Right cardiac atrium (tissue), 5 donors: ENCODE measurements at places on chromosomes 4 and X.
A peak's percentile ranks its signal among the peaks of the same experiment; 100 is the strongest.

DNA sequence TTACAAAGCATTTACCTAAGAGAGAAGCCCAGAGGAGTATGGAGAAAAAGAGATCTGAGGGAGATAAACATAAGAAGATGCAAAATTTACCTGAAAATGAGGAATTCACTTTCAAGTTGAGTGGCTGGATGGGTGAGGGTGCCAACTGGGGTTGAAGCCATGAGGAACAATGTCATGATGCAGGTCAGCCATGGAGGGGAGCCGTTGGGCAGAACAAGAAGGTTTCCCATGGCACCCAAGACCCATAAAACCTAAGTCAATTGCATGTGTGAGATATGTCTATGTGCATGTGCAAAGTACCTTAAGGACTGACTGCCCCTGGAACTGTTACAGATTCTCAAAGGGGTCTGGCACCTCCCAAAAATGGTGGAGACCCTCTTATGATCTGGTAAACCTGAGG, 46.6 kb upstream of the PRRG1 start:
- peak; percentile 46 for DNase-seq

- DNase-seq = no peak
Observed at GRCh38 chrX:9917861-9918260, 49.3 kb upstream of the CLDN34 start.

GRCh38 chr4:187919966-187920365, 75.6 kb upstream of the ZFP42 start:
- no peak for DNase-seq

DNA sequence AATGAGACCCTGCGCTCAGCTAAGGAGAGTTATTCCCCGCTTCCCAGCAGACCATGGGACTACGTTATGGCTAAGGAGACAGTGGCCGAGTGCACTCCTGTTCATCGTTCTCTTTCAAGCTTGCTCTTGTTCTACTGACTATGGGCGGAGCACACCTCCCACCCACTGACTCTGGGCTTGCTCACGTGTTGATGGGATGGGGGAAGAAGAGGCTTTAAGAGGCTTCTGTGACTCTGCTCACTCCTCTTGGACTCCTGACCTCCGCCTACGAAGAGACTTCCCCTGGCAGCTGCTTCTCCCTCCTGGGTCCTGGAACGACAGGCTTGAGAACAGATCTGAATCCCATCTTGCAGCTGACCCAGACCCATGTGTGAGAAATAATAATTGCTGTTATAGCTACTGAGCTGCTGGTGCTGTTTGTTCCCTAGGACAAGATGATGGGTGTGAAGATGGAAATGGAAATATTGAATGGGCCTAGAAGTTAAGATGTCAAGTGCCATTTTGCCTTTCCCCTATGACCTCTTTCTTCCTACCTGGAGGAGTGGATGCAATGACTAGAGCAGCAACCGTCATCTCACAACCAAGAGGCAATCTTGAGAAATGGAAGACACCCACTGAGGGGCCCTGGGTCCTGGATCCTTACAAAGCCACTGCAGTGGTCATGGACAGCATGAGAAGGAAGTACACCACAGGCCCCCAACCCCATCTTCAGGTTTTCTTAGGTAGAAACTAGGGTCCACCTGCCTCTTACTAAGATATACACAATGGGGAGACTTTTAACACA, 38.7 kb upstream of the IRAK1 start:
- no peak for DNase-seq

DNA sequence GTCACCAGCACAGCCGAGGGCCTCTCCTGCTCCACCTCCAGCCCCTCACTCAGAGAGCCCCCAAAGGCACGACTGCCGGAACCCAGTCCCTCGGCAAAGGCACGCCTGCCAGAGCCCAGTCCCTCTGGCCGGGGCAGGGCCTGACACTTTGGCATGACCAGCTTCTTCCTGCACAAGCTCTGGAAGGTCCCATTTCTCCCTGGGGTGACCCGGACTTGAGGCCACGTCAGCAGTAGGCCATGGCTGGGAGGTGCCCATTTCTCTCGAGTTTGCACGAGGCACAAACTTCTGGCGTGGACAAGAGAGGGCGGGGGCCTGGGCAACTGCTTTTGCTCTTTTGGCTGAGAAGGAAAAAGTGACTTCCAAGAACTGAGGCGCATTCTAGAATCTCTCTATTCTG, 62.2 kb upstream of the GPR78 start:
- DNase-seq = no peak

- no peak for DNase-seq
Observed at GRCh38 chrX:74492720-74493201, 71.5 kb downstream of the SLC16A2 start.

DNA sequence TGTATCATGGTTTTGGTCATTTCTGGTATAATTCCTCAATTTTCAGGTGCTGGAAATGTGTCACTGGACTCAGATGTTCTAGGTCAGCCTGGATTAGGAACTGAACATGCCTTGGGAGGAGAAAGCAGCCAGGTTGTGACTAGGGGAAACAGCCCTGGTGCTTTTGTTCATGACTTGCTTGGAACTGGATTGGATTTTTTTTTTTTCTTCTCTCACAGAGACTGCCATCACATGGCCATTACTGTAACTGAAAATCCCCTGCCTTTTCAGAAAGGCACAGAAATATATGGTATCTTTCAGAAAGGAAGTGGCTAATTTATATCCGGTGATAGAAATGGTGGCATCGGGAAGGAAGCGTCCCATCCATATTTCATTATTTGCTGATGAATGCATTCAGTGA, 34.6 kb downstream of the SEPTIN11 start:
- DNase-seq = no peak

GRCh38 chrX:118251271-118251670, 94.6 kb upstream of the WDR44 start:
- no peak for DNase-seq

- DNase-seq = no peak
Observed at GRCh38 chr4:181319629-181320028, 923.6 kb upstream of the TENM3 start.

DNA sequence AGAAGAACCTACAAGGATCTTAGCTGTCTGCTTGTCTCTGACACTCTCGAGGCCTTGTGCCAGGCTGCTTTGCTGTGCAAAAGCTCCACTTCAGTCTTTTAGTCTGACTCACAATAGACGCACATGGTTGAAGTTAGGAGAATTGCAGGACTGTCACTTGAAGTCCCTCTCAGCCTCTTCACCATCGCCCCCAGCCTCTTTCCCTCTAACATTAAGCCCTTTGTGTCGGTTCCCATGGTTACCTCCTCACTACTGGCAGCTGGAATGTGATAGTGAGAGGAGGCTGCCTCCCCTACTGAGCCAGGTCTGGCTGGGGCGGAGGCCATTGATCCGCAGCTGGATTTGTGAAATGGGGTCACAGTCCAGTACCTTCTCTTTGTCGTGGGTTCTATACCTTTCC, 201.8 kb downstream of the SOWAHB start:
- peak; percentile 38 for DNase-seq

GRCh38 chr4:10783351-10783750, 98.8 kb upstream of the CLNK start:
- no peak for DNase-seq

- peak; percentile 77 for DNase-seq
Observed at GRCh38 chr4:84582302-84582987, 482 bp upstream of the CDS1 start.

DNA sequence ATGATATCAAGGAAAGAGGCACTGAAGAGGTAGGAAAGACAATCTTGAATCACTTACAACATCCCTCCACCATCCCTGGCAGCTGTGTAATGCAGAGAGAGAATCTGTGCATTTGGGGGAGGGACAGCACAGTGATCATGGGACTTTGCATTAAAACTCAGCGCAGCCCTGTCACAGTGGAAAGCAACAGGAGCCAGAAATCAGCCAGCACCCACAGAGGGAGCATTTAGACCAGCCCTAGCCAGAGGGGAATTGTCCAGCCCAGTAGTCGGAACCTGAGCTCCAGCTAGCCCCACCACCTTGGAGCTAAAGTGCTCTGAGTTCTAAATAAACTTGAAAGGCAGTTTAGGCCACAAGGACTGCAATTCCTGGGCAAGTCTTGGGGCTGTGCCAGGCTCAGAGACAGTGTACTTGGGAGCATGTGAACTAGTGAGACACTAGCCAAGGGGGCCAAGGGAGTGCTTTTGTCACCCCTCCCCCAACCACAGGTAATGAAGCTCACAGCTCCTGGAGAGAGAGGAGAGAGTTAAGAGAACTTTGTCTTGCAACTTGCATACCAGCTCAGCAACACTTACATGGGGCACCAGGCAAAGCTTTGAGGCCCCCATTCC, 83.9 kb upstream of the FAM241A start:
- no peak for DNase-seq

GRCh38 chr4:115852767-115853091, 739.3 kb upstream of the NDST4 start:
- no peak for DNase-seq

DNA sequence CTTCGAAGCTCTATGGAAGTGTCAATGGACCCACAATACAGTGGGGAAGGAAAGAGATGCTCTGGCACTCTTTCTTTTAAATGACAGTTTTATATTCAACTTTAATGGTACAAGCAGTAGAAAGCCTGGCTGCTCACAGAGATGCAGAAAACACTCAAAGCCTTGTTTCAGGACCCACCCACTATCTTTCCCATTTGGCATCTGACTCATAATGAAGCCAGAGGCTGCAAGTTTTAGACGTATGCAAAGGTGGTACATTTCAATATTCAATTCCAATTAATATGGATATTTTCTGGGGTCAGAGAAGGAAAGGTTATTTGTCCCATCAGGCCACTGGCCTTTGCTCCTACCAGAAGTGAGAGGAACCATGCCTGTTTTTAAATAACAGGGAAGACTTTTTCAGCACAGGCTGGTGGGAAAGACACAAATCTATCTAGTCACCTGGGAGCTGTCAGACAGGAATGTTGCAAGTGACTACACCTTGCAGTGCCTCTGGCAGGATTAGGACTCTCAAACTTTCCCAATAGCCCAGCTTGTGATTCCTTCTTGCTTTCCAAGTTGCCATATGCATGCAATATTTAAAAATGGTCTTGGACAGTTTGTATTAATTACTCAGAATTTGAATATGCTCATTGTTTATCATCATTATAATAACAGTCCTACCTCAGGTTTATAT, 70.0 kb upstream of the RAB40AL start:
- DNase-seq = no peak

DNA sequence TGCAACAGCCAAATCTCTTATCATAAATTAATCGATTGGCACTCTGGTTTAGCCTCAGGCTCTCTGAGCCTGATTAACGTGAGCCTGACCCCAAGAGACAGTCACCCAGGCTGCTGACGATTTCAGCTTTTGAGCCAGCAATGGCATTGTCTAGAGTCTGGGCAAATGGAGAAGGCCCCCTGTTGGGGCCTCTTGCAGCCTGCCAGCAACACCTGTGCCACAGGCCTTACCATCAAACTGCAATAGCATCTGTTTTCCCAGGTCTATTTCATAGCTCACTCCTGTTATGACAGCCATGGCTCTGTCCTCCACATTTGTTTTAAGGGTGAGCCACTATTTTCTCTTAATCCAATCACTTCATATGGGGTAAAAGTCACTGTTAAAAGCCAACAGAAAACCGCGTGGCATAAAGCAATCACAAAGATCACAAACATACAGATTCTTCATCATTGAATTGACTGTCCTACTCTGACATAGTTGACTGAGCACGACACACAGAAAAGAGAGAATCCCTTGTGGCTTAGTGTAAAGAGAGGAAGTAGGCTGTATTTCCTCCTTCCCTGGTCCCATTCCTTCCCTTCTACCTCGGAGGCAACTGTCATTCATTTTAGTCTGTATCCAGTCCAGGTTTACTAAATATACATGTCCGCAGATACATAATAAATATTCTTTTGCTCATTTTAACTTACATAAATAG, 47.8 kb downstream of the SLC9A7 start:
- DNase-seq = no peak

GRCh38 chrX:47216393-47216925, 2.0 kb upstream of the CDK16 start:
- DNase-seq = no peak

- DNase-seq = no peak
Observed at GRCh38 chrX:124827258-124827845, 481.0 kb downstream of the SH2D1A start.
